ENCODE measurements at places on chromosomes 12 and 14.
A peak's percentile ranks its signal among the peaks of the same experiment; 100 is the strongest.

DNA sequence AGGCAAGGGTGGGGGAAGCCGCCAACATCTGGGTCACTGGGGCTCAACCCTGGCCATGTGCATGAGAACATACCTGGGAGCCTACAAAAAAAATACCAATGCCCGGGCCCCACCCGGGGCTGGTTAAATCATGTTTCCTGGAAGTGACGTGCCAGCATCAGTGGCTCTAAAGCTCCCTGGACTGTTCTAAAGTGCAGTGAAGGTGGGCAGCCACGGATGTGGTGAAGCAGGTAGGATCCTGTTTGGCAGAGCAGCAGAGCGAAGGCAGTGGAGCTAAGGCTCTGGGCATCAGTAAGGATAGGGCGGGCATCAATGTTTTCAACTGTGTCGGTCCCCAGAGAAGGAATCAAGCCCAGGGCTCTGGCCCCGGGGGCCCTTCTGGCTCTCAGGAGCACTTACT lies 525 bp upstream of the GPR68 start:
- no peak for DNase-seq

DNA sequence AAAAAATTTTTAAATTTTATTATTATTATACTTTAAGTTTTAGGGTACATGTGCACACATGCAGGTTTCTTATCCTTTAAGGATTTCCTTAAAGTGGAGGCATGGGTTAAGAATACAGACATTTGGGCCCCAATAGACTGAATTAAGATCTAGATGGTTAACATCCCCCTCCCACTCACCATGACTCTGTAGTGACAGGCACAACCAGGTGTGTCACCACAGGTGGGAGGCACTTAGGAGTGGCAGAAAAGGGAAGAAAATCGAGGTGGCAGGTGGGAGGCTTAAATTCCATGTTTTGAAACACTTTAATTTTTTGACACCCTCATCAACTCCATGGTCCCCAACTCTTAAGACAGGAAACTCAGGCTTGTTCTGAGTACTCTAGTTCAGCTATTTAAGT lies 37.6 kb upstream of the GRIP1 start:
- DNase-seq: no peak

GRCh38 chr12:96152164-96152563 lies 42.0 kb upstream of the ELK3 start:
- no peak for DNase-seq

DNA sequence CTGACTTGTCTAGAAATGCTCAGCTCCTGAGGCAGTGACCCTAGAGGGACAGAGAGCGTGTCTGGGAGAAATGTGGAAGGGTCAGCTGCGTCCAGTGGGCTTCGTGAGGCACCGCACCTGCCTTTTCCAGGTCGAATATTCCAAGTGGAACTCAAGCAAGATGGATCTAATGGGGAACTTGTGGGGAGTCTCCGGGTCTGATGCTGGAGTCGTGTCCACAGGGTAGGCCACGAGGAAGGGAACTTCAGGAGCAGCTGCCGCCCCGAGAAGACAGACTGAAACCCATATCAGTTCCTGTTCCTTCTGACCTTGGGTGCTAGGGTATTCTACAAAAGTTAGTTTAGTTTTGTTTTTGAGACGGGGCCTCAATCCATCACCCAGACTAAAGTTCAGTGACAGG lies 67.5 kb downstream of the TNFAIP2 start:
- DNase-seq: no peak

DNA sequence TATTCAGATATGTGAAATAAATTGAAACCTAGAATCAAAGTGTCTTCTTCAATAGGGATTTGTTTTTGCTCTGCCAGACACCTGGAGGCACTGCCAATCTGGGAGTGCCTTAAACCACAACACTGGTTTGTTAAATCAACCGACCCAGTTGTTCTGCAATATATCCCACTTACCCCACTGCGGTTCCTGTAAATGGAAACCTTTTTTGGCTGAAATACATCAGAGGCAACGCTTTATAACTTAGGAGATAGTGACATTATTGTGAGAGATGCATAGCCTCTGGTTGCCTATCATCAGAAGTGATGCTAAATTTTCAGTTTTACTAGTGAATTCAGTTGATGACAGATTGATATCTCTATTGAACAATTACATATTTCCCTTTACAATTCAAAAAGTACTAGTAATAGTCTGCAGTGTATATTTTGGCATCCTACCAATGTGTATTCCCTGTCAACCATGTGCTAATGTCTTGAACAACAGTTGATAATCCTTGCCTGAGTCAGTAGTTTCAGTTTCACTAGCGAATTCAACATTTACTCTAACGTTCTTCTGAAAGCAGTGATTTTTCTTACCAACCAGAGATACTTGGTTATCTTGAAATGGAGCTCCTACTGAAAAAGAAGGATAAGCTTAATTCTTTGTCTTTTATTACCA lies 30.5 kb downstream of the PPP2R5C start:
- DNase-seq: no peak

GRCh38 chr12:86213012-86213411 lies 43.2 kb downstream of the MGAT4C start:
- no peak for DNase-seq

DNA sequence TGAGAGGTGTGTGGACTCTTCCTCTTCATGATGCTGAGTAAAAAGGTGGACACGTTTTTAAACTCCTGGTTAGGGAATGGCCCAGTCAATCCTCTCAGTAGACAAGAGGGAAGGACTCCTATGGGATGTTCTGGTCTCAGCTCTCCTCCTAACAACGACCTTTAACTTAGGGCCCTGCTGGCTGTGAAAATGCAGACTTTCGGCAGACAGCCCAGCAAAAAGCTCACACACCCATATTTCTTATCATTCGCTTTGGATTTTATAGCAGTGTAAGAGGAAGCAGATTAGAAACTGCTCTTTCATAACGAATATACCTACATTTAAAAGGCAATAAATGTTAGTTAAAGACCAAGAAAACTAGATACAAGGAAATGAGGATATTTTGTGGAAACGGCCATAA lies 18.0 kb upstream of the YARS2 start:
- DNase-seq: no peak

DNA sequence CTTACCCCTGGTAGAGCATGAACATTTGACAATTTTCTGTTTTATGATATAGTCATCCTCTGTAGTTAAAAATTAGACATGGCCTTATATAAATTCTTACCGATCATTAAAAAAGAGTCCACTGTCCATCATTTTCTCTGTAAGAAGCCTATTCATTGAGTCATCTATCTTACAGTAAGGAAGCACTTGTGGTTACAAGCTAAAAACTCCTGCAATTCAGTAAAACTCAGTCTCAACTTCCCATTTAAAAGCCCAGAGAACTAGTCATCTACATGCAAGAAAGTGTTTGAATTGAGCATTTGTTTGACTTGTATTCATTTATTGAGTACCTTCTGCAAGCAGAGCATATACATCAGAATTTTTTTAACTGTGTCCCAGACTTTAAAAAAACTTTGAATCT lies 63.3 kb downstream of the GTF2A1 start:
- no peak for DNase-seq

- DNase-seq: peak; percentile 28
These were observed 16.2 kb downstream of the KRT80 start for GRCh38 chr12:52175371-52176350.

DNA sequence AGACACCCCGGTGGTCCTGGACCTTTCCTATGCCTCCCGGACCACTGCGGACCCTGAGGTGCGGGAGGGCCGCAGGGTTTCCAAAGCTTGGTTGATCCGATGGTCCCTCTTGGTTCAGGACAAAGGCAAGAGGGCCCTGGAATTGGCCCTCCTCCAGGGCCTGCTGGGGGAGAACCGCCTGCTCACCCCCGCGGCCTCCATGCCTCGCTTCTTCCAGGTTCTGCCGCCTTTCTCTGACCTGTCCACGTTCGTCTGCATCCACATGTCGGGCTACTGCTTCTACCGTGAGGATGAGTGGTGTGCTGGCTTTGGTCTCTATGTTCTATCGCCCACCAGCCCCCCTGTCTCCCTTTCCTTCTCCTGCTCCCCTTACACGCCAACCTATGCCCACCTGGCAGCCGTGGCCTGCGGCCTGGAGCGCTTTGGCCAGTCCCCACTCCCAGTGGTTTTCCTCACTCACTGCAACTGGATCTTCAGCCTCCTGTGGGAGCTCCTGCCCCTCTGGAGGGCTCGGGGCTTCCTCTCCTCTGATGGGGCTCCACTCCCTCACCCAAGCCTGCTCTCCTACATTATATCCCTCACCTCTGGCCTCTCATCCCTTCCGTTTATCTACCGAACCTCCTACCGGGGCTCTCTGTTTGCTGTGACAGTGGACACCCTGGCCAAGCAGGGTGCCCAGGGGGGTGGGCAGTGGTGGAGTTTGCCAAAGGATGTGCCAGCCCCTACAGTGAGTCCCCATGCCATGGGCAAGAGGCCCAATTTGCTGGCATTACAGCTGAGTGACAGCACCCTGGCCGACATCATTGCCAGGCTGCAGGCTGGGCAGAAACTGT lies 13.8 kb downstream of the CBLN3 start:
- DNase-seq: no peak

GRCh38 chr14:86852530-86852929 lies 1140.5 kb downstream of the GALC start:
- DNase-seq: no peak

DNA sequence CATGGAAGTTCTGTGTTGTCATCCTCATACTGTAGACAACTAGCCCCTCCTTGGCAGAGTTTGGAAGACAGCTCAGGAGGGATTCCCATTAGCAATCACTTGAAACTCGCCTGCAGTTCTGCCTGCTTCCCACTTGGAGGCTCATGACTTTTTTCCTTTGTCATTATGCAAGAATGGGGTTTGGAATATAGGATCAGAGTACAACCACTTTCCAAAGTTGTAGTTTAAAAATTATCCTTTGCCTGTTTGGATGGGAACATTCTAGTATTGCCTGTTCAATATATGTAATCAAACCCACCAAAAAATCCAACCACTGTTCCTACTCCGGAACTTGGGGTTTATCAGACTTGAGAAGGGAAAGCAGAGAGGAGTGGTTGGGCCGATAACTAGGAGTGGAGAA lies 2.1 kb upstream of the GPD1 start:
- peak; percentile 72 for DNase-seq

DNA sequence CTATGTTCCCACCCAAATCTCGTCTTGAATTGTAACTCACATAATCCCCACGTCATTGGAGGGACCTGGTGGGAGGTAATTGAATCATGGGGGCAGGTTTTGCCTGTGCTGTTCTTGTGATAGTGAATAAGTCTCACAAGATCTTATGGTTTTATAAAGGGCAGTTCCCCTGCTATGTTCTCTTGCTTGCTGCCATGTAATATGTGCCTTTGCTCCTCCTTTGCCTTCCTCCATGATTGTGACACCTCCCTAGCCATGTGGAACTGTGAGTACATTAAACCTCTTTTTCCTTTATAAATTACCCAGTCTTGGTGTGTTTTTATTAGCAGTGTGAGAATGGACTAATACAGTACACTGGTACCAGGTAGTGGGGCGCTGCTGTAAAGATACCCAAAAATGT lies 177.6 kb upstream of the SYT10 start:
- DNase-seq: no peak

DNA sequence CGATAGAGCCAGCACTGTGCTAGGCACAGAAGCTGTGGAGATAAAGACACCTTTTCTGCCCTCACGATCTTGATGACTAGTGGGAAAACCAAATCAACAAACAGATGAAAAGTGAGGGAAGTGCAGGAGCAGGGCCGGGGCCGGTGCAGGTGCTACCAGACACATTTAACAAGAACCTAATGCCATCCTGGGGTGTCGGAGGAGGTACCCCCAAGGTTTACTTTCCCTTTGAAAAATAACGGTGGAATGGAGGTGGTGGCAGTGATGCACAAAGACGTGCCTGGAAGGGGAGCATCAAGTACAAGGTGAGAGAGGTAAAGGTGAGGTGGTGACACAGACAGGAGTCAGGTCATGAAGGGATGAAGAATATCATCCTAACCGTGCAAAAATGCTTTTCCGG lies 22.1 kb downstream of the SLC6A13 start:
- no peak for DNase-seq

- DNase-seq: no peak
These were observed 12.8 kb downstream of the CHST11 start for GRCh38 chr12:104469523-104469922.

DNA sequence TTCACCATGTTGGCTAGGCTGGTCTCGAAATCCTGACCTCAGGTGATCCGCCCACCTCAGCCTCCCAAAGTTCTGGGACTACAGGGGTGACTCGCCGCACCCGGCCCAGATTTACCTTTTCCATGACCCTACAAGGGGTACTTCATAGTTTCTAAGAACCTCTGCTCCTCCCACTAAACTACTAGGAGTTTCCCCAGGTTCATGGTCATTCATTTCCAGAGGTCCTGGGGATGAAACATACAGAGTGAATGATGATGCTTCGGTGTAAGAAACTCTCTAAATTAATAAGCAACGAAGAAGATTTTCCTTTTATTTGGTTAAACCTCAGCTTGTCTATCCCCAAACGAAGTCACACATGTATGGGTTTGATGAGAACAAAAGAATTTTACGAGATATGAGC lies 56.9 kb downstream of the AMN start:
- DNase-seq: no peak

GRCh38 chr12:79566452-79567174 lies 124.2 kb downstream of the PAWR start:
- no peak for DNase-seq

DNA sequence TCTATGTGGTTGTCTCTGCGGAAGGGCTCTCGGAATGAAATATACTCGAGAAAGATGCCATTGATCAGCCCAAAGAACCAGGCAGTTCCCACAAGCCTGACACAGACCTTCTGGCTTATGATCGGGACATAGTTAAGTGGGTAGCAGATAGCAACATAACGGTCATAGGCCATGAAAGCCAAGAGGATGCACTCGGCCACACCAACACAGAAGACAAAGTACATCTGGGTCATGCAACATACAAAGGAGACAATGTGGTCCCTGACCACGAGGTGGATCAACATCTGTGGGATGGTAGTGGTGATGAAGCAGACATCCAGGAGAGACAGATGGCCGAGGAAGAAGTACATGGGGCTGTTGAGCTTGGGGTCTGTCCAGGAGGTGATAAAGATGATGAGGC lies 326 bp downstream of the OR10AD1 start:
- DNase-seq: no peak

DNA sequence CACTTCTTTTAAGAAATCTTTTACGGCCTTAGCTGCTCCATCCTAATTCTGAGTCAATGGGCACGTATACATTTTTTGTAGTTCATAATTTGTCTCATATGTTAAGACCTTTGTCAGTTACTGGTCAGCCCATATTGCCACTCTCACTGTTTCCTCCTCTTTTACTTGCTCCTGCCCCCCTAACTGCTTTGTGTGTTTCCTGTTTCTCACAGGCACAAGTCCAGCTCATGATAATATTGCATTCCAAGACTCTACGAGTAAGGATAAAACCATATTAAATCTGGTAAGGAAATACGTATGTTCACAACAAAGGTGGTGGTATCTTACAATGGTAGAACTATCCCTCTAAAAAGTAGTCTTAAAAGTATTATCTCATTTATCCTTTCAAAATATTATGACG lies 111.7 kb downstream of the DNAI7 start:
- DNase-seq: no peak
